ENCODE measurements at places on chromosomes 11 and 22.

DNA sequence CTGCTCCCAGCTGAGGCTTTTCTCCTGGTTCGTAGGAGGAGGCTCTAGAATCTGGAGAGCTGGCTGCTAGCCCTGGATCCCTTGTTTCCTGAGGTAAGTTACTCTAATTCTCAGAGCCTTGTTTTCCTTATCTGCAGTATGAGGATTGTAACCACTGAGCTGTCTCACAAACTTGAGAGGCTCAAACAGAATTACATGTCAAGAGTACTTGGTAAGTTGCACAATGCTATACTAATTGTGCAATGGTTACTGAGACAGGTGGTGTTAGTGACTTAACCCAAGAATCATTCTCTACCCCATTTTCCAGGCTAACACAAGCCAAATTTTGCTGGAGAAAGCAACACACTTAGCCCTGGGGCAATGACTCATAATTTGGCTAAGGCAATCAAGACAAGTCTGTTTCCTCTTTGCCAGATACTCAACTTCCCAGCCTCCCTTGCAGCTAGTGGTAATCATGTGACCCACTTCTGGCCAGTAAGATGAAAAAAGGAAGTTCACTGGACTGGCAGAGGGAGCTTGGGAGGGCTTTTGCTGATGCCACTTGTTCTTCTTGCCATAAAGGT lies 348.0 kb downstream of the TENM4 start:
- peak; percentile 93 for DNase-seq

GRCh38 chr22:29317827-29318454 lies 2.4 kb upstream of the RASL10A start:
- no peak for DNase-seq

DNA sequence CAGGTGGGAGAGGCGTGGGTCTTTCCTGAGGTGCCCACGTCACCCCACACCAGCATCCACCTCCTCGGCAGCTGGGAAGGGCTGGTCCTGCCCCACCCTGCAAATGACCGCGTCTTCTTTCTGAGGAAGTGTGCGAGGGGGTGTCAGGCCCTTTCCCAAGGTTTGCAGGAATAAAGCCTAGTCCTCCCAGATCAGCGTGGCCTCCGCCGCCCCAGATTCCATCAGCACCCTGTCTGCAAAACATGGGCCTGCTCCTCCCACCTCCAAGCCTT lies 14.4 kb upstream of the SLC39A13 start:
- DNase-seq = no peak

DNA sequence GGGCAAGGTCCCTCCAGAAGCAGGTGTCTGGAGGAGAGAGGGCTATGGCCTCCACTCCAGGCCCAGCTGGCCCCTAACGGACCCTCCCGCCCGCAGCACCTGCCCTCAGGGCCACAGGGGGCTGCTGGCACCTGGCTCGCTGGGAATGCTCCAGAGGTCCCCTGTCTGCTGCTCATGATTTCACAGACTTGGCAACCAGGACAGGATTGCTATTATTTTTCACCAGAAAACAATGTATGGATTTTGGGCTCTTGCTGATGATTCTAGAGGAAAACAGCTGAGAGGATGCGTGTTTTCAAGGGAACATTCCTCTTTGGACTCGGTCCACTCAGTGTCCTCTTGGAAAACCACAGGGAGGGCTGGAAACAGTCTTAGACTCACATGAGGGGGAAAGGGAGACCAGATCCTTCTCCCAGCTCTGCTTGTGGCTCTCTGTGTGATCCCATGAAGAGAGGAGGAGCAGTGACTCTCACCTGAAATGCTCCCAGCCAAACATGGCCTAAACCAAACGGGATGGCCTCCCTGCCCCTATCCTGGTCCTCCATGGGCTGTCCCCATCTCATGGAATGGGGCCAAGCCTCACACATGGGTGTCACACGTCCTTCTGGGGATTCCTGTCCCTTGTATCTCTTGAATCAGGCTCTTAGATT lies 15.8 kb downstream of the MYEOV start:
- DNase-seq = peak; percentile 79

- no peak for DNase-seq
Measured at GRCh38 chr22:23722724-23723123, 28.2 kb downstream of the ZNF70 start.

DNA sequence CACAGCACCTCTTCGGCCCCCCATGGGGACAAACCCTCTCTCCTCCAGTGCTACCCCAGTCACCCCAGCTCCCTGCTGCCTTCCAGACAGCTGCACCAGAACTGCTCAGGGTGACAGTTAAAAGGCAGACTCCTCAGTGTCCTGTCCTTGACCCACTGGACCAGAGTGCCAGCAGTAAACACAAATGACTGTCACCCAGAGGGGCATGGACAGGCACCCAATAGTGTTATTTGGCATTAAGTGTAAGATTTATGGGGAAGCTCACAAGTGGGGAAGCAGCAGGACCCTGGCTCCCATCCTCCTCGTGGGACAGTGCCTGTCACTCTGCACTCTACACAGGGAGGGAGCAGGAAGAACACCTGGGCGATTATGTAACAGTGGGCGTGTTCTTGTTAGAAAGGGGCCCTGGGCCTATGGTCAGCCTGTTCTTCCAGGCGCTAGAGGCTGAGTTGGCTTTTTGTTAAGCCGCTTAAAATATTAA lies 5.0 kb downstream of the RPS19BP1 start:
- DNase-seq = no peak

- no peak for DNase-seq
Measured at GRCh38 chr11:68855205-68855981, 13.7 kb upstream of the CPT1A start.

GRCh38 chr22:46111645-46112306 lies 38.5 kb upstream of the PPARA start:
- DNase-seq = no peak

GRCh38 chr22:33919391-33920196 lies 682 bp downstream of the LARGE1 start:
- DNase-seq = peak; percentile 46

GRCh38 chr11:62575156-62575555 lies 1.5 kb upstream of the EEF1G start:
- DNase-seq = no peak

DNA sequence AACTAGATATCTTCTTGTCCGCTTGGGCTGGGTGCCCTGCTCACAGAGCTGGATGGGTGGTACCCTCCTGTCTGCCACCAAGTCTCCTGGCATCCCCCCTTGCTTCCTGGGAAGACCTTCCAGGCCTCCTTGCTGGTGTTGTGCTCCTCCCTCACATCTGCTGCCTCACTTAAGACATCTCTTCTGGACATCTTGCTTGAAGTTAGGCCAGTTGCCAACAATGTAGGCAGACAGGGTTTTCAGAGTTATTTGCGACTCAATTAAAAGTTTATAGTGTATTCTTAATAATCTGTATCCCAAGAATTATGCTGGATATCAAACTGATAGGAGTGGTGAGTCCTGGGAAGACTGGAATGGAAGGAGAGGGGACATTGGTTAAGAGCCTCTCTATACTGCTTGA lies 64.0 kb upstream of the TNRC6B start:
- DNase-seq = no peak

GRCh38 chr22:26763633-26764361 lies 106.4 kb downstream of the MIAT start:
- peak; percentile 89 for DNase-seq

- no peak for DNase-seq
Measured at GRCh38 chr11:67344264-67344663, 9.1 kb downstream of the POLD4 start.

DNA sequence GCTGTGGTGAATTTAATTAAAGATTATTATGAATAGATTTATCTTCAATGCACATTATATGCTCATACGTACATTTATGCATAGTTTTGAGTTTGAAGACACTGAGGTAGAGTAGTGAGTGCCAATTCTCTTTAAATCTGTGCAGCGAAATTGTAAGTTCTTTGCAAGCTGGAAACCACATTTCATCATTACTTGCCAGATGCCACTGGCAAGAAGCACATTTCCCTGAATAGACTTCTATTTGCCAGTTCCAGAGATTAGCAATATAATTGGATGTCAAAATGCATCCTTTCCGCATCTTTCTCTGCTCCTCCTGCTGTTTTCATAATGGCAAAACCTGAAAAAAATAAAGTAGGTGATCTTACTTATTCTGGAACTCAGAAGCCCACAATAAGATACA lies 448.0 kb downstream of the LUZP2 start:
- no peak for DNase-seq

DNA sequence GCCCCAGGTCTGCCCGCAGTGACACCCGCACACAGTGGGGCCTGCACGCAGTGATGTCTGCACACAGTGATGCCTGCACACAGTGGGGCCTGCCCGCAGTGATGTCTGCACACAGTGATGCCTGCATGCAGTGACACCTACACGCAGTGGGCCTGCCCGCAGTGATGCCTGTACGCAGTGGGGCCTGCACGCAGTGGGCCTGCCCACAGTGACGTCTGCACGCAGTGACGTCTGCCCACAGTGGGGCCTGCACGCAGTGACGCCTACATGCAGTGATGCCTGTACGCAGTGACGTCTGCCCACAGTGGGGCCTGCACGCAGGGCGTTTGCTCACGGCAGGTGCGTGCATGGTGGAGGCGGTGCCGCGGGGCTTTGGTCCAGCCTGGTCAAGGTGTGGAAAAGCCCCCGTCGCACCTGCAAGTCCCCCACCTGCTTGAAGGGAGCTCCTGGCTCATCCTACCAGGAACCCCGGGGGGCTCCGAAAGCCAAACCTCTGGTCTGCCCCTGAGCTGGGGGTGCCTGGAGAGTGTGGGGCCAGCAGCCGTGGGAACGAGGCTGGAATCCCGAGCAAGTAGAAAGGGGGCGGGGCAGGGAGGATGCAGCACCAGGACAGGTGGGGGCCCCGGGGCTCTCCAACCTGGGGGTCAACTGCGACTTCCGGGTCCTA lies 8.9 kb upstream of the SYT8 start:
- DNase-seq = no peak
